Smooth muscle cell of the brain vasculature (primary cell): ENCODE measurements at places on chromosomes 2 and 18.

- no peak for DNase-seq
These were observed 108.5 kb downstream of the CTAGE1 start for GRCh38 chr18:22309191-22309590.

DNA sequence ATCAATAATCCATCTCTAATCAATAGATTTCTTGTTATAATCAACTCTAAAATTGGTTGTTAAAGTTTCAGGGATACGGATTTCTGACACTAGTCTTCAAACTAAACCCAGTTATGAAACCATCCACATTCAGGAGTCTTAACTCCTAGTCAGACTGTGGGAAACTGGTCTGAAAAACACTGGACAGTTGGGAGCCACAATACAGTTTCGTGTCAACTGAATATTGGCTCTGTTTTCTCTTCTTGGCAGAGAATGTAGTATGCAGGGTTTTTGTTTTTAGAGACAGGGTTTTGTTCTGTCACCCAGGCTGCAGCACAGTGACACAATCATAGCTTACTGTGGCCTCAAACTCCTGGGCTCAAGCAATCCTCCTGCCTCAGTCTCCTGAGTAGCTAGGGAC is 123.1 kb downstream of the RTTN start:
- DNase-seq = no peak

DNA sequence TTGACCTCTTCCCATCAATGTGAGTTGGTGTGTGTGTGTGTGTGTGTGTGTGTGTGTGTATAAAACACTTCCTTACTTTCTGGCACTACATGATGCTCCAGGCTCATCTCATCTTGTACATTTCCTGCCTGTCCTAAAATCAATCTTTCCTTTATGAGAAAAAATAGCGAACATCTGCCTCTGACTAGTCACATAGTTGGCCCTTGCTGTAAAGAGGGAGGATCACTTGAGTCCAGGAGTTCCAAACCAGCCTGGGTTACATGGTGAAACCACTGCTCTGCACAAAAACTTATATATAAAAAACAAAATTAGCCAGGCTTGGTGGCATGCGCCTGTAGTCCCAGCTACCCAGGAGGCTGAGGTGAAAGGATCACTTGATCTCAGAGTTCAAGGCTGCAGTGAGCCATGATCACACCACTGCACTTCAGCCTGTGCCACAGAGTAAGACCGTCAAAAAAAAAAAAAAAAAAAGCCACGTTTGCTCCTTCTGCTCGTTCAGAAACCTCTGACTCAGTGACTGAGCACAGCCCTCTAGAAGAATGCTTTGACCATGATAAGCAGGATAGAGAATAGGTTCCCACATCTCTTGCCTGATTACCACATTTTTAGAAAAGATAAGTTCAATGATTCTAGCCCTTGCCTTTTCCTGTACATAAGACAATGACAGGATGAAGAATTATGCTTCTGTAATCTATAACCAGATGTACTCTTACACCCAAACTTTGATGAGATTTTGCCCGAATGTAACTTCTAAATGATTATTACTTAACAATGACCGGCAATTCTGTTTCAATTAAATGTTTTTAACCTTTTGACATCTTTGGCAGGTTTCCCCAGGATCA is 45.2 kb upstream of the ST3GAL5 start:
- no peak for DNase-seq

GRCh38 chr2:220246386-220246785 is 619.0 kb downstream of the SLC4A3 start:
- no peak for DNase-seq

GRCh38 chr2:2993172-2993692 is 384.4 kb downstream of the EIPR1 start:
- DNase-seq = no peak

DNA sequence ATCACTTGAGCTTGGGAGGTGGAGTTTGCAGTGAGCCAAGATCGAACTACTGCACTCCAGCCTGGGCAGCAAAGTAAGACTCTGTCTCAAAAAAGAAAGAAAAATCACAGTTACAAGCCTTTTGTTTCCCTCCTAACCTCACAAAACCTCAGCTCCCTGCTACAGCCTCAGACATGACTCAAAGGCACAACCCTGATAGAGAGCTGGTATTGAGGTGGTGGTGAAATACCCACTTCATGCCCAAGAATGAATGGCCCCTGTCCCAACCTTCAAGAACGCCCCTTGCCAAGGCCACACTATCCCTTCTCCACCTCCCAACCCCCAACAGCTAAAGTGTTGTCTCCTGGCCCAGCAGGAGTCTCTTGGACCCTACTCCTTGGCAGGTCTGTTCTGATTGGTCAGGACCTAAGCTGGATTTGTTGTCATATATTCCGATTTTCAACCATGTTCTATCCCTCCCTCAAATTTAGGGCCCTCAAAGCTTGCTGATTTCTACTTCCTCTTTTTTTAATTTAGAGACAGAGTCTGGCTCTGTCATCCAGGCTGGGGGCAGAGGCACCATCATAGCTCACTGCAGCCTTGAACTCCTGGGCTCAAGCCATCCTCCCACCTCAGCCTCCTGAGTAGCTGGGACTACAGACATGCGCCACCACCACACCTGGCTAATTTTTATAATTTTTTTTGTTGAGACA is 61.9 kb upstream of the BZW1 start:
- DNase-seq = no peak

DNA sequence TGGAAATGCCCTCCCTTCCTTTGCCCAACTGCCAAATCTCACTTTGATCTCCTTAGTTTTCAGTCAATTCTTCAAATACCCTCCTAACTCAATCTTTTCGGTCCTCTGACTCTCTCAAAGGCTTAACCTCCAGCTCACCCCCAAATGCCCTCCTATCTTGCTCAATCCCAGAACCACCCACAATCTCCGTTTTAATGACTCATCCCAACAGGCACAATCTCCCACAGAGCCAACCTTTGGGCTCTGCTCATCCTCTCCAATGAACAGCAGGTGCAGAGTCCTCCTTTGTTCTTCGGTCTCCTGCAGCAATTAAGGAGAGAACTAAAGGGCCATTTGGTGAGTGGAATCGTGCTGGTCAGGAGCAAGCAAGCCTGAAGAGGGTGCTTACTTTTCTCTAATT is 366.1 kb upstream of the CRIM1 start:
- no peak for DNase-seq

DNA sequence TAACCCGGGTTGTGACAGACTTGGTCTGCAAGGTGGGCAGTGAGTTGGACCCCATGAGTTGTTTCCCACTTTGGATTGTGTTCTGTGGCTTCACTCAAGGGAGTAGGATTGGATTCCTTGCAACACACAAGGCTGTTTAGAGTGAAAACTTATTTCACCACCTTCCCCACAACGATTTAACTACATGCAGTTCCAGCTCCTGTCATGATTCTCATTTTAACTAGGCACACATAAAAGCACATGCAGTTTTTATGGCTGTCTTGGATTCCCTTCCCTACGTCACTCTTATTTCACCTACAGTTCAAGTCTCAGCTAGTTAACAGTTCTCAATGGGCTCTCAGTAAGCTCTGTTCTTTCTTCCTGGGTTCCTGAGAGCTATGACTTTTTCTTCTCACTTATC is 15.9 kb downstream of the EFEMP1 start:
- no peak for DNase-seq

DNA sequence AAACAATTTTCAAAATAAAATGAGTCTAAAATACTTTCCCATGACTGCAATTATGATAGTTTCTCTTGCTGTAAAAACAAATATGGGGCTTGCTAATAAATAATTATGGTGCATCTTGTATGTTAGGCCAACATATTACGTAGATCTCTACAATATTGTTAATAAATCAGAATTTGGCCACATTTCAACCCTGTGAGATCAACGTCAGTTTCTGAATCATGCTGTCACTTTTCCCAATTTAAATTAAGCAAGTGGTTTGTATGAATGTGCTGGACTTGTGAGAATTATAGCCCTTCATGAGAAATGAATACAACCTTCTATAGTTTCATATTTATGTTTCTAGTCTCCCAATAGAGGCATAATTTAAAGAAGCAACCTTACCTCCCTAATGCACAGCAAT is 808.9 kb downstream of the SUCLG1 start:
- DNase-seq = no peak

DNA sequence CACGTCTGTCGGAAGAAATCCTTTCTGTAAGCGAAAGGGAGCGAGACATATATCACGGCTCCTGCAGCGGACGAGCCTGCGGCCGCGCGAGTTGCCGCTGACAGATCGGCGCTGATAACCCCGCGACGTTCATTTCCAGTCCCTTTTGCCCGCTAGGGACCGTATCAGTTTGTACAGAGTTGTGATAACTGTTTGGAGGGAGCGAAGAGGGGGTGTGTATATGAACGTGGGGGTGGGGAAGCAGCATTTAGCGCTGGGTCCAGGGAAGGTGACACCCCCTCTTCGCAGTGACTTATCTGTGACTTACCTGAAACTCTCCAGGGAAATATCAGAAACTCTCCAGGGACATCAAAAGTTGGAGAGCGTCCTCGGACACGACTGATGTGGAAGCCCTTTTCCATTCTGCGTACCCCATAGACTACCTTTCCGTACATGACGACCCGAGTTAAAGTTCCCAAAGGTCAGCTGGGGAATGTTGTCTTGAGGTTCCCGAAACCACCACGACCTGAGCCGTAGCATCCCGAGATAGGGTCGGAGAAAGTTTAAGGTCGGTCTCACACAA is 948 bp upstream of the GATA6 start:
- no peak for DNase-seq

GRCh38 chr2:150491943-150492342 is 4.5 kb upstream of the RND3 start:
- no peak for DNase-seq

DNA sequence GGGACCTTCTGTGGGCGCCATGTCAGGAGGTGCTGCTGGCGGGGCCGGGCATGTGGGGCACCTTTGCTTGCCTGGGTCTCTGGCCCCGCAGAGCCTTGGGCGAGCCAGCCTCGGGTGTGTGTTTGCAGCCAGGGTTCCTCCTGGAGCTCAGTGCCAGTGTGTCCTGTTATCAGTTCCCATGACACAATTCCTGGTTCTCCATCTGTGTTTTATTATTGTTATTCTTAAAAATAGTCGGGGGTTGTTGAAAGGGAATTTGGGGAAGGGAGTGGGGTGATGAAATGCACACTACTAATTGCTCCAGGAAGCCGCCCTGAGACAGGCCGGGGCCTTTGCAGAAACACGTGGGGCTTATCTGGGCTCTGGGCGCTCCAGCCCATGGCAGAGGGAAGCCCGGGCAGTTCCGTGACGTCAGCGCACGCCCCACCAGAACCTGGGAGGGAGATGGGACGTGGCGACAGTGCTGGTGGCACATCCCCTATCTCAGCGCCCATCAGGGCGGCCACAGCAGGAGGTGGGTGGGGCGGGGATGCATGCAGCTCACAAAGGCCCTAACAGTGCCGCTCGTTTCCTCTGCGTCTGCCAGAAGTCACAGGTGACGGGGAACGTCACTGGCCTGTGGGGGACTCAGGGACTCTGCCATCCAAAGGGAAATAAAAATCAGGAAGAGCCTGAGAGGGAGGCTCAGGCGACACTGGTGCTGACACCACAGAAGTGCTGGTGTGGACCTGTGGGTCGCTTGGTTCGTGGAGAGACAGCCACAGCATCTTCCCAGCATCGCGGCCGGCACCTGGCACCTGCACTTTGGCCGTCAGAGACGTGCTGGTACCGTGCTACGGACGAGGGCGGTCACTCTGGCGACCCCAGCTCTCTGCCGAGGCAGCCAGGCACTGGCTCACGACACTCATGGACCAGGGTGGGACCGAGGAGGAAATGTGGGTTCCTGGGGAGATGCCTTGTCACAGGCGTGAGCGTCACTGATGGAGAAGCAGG is 131.0 kb downstream of the NFATC1 start:
- DNase-seq = no peak

DNA sequence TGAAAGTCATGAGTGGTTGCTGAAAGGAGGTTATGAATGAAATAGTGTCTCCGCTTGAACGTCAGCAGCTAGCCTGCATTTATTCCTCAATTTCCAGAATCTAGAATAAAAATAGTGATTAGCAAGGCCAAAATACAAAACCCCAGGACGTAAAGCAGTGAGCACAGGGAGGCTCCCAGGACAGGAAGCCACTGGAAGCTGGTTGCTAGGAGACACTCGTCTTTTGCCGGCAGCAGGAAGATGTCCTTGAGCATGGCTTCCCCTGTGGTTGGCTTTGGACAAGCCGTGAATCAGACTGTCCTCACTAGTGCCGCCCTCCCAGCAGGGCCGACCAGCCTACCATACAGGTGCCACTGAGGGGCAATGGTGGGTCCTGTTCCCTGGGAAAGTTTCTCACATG is 374.4 kb downstream of the MTX2 start:
- no peak for DNase-seq

GRCh38 chr2:224570328-224570993 is 14.7 kb downstream of the CUL3 start:
- DNase-seq = no peak

DNA sequence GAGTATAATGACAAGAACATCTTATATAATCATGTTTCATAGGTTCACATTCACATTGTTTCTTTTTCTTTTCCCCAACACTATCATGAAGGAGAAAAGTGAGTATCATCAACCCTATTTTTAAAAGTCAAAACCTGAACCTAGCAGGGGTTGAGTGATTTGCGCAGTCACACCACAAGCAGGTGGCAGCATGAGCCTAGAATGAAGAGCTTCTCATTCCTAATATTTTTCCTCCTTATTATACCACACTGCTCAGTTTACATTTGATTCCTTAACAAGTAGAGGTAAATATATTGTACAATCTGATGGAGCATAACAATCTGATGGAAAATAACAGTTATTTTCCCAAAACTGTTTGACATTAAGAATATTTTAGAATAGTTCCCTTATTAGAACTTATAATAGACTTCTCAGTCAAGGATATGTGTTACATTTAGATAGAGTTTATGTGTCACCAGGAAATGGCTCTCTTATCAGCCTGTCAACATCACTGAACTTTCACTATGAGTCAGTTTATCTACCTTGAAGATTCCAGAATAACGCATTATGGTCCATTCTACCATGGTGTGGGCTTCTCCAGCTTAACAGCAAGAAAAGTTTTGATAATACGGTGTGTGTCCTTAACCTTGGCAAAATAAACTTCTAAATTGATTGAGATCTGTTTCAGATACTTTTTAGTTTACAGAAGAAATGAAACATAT is 119.5 kb downstream of the NEB start:
- no peak for DNase-seq

- DNase-seq = no peak
These were observed 121.2 kb downstream of the EPB41L3 start for GRCh38 chr18:5422626-5423025.

DNA sequence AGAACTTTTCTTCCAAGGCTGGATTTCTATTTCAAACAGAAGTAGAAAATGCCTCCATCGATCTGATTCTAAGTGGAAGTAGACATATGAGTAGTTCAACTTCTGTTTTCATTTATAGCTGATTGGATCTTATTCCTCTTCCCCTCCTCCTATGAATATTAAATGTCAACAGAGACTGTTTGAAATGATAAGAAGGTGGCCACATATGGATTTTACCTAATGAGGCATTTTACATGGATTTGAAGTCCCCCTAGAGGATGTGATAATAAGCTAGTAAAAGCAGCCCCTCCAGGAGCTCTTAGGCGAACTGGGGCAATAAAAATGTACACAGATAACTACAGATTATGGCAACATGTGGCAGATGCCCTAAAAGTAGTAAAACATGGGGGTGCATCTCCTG is 71.0 kb downstream of the UPP2 start:
- no peak for DNase-seq
